ENCODE measurements at places on chromosomes 7 and 10.

DNA sequence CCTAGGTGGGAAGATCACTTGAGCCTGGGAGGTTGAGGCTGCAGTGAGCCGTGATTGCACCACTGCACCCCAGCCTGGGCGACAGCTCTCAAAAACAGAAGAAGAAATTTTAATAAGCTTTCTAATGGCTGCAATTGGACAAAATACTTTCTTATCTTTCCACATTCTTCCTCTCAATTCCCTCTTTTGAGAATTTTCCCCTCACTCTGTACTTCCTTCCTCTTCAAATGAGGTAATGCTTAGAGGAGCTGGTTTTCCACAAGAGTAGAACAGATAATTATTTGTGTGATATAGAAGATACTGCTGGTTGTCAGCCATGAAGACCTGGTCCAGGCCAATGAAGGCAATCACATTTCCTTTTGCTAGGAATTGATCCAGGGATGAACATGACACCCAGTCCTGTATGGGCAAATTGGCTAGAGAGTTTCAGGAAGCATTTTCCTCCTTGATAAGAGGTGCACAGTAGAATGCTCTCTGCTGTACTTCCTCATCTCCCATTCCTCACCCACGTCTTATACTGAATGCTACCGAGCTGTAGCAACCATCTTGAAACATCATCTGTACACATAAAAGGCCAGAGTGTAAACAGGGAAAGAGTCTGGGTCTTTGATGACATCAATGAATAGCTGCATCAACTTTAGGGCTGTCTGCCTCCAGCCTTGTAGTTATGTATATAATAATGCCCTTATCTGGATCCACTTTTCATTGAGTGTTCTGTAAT lies 103.9 kb downstream of the CDK6 start:
- DNase-seq: no peak

DNA sequence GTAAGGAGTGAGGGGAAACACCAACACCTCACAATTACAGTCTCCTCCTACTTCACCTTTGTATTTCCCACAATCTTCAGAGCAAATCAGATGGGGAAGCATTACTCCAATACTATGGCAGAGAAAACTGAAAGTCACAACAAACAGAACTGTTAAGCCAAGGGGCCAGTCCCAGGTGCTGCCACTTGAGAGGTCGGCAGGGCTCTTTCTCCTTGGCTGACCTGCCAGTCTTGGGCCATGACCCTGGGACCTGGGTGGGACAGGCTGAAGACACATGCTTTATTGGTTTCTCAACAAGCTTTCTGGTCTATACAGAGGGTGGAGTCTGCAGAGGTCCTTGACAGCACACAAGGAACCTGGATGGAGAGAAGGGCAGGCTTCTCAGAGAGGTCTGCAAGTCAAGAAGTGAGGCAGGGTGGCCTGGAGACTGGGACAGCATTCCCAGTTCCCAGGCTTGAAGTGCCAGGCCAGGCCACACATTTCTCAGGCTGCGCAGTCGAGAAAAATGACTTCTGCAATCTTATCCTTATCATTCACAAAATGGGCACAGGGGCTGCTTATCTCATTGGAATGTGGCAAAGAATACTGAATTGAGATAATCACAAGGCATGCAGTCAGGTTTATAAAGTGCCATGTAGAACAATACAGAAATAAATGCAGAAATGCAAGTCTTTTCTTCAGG lies 301.0 kb downstream of the CXCL12 start:
- no peak for DNase-seq

DNA sequence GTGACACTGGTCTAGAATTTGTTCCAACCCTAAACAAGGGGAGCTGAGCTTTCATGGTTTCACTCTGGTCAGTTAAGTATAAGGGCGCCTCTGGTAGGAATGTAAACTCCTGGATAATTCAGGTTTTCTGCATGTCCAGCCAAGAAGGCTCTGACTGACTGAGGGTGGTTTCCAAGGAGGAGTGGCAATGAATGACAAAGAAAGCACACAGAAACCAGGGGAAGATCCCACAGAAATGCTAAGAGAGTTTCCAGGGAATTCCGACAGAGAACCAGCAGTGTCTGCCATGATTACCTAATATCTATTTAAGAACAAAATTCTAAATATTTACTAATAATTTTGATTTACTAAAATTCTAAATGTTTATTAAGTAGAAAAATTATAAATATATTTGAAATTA lies 27.3 kb upstream of the NRG3 start:
- no peak for DNase-seq

GRCh38 chr10:60172363-60172990 lies 217.2 kb downstream of the ANK3 start:
- DNase-seq: no peak

GRCh38 chr10:71277914-71278665 lies 41.0 kb upstream of the SLC29A3 start:
- no peak for DNase-seq

DNA sequence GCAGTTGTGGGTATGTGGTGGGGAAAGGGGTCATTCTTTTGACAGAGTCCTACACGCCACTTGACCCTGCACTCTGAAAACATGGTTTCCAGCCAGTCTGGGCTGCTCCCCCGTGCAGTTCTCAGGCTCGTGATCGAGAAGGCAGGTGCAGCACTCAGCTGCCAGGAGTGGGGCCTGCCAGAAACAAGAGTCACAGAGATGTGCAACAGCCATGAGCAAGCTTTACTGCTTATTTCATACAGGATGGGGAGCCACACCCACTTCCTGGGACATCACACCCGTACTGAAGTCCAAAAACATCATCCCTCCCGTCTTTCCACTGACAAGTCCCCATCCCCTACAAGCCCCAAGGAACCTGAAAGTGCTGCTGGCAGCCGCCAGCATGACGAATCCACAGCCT lies 9.3 kb downstream of the ATG9B start:
- no peak for DNase-seq

GRCh38 chr7:155701972-155702544 lies 57.6 kb downstream of the RBM33 start:
- DNase-seq: no peak

DNA sequence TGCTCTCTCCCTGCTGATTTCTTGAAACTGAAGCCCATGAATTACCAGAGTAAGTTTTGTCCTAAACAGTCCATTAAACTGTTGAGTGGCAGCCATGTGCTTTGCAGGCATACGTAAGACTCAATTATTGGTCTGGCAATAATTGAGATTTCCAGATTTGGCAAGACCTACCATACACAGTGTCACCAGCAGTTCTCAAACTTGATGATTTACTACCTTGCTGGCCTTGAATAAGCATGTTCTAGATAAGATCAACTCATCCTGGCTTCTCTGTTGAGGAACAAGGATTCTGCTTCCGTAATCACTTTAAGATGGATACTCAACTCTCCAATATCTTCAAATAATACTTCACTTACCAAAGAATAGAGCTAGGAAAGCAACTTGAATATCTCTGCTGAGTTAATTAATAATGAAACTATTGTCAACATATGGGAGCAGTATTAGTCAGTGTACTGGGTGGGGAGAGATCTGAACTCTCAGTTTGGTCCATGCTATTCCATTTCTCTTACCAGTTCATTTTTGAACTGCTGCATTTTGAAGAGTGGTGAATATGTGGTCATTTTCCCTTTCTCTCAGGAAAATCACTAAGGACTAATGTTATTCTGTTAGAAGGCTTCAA lies 181.4 kb downstream of the IPMK start:
- no peak for DNase-seq

DNA sequence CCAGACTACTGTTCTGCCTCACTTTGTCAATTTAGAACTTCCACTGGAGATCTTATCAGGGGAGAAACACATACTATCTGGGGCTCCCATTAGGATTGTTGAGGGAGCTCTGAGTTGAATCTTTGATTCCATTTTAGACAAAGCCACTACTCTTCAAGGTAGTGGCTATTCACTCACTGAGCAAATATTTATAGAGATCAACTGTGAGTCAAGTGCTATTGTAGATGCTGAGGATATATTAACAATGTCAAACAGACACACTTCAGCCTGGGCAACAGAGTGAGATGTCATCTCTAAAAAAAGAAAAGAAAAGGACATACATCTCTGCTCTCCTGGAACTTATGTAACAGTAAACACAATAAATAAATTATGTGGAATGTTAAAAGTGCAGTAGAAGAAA lies 315.3 kb downstream of the PTEN start:
- no peak for DNase-seq

DNA sequence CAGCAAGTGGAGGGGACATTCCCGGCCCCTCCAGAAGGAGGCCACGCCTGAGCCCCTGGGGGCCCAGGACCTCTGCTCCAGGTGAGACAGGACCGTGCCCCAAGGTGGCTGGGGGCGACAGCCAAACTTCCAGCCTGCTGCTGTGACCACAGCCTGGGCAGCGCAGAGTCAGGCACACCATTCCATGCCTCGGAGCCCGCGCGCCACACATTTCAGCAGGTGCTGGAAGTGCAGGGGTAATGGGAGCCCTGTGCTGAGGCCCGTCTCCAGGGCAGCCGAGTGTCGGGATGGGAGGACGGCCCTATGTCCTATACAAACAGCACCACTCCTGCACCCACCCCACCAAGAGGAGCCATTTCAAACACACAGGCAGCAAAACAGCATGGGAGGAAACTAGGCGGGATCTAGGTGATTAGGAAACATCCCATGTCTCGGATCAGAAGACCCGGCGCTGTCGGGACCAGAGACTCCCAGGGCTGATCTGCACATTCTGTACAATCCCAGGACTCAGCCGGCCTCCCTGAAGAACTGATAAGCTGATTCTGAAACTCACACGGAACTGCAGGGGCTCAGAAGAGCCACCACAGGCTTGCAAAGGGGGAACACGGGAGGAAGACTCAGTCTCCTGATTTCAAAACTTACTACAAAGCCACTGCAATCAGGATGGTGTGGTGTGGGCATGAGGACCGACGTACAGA lies 272.3 kb downstream of the ELFN1 start:
- no peak for DNase-seq

GRCh38 chr10:31906039-31906438 lies 22.6 kb downstream of the ARHGAP12 start:
- DNase-seq: no peak
